Lung (tissue), 17 donors: ENCODE measurements at places on chromosomes 12 and 14. TPM values are rescaled to one million over a fixed set of nuclear protein-coding genes. Genes with fewer than 3 reads are reported as not detected.

Gene NEUROD4
- total RNA-seq = not detected

Gene METAP2
- 60.4 TPM for total RNA-seq

Gene C12orf54
- total RNA-seq = 0.52 TPM

Gene SUSD6
- 51.3 TPM for total RNA-seq

Gene VSX2
- total RNA-seq = not detected
